ENCODE measurements at places on chromosomes 1 and 21. TPM values are rescaled to one million over a fixed set of nuclear protein-coding genes. Genes with fewer than 3 reads are reported as not detected.

DNA sequence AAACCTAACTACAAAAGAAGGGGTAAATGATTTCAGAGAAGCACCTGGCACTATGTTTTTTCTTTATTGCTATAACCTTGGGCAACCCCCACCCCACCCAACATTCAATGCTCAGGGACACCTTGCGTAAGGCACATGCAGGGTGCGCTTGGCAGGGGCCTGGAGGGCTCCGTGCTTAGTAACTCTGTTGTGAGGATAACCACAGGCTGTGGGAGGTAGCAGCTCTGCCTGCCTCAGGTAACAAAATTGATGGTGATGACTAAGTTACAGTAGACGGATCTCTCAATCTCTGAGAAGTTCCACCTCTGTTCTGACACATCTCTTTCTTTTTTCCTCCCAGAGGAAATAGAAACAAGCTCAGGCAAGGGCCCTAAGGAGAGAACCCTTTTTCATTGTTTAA, 8.7 kb upstream of the CCN1 start:
- DNase-seq, result no peak

- no peak for DNase-seq
These were observed 12.9 kb upstream of the TMEM125 start for GRCh38 chr1:43256675-43257570.

DNA sequence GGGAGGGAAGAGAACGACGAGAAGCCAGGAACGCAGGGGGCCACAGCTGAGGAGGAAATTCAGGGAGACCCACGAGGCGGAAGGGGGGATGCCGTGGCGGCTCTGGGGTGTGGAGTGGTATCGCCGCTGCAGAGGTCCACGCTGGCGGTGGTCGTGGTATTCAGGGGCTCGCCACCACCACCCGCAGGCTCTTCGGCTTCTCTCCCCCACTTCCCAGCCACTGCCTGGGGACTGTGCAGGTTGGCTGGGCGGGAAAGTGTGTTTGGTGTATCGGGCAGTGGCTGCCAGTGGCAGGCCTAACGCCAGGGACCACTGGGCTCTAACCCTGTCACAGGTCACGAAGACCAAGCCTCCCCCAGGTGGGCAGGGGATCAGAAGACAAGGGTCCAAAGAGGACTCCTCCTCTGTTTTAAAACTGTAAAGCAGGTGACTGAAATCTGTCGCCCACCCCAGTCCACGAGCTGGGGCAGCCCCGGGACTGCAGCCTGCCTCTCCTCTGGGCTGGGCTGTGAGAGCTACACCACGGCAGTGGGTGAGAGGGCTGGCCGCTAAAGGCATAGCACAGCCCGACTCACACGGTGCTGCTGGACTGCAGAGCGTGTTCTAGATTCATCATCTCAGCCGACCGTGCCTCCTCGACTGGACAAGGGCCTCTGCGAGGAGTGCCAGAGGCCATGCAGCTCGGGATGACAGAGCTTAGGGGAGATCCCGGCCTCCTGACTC, 30.9 kb downstream of the SLC66A1 start:
- DNase-seq, result no peak

The LDLRAD2 gene
- polyA plus RNA-seq, result 6.2 TPM

Data from muscle of leg (tissue), 16 donors.